ENCODE measurements at places on chromosomes 2 and 18.

- no peak for DNase-seq
Measured at GRCh38 chr2:21423854-21424253, 300.1 kb downstream of the TDRD15 start.

DNA sequence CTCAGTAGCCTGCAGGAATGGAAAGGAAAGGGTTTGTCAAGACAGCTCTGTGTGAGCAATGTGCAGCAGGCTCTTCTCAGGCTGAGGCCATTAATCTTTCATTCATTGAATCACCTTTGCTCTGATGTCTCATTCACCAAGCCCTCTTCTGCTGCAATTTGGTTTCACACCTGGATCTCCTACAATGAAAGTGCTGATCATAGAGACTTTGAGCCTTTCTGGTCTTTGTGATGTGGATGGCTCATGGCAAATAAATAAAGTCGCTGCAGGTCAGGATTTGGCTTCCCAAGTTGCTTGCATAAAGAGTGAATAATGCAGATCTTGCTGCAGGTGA is 95.8 kb upstream of the SPRED2 start:
- no peak for DNase-seq

GRCh38 chr2:128322715-128323554 is 4.3 kb upstream of the HS6ST1 start:
- peak; percentile 2 for DNase-seq

GRCh38 chr2:211281430-211282073 is 725.2 kb downstream of the CPS1 start:
- no peak for DNase-seq

DNA sequence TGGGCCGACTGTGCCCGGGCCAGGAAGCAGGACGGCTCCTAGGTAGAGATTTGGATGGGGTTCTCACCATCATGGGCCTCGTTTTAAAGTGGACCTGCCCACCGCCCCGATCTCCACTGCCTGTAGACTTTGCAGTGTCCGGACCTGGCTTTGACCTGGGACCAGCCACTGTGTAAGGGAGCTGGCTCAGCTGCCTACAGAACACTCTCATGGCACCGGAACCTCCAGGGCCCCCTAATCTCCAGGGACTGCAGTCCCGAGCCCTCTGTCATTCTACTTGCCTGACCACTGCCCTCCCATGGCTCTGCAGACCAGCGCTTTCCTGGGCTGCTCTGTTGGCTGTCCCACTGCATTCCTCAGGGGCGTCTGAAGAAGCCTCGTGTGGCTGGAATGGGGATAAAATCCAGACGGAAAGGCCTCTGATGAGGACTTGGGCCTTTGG is 120.8 kb downstream of the GLI2 start:
- no peak for DNase-seq

DNA sequence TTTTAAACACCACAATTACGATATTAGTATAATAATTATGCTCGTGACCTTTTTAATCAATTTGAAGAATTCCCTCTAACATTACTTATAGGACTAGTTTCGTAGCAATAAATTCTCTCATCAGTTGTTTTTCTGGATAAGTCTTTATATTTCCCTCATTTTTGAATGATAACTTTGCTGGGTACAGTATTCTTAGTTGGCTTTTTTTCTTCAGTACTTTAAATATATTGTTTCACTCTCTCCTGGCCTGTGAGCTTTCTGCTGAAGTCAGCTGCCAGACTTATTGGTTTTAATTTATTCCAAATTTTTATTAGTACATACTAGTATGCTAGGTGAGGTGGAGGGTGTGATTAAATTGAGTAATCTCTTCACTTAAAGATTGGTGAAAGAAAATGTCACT is 123.8 kb upstream of the CNTNAP5 start:
- no peak for DNase-seq

GRCh38 chr2:60710707-60711106 is 45.4 kb upstream of the PAPOLG start:
- no peak for DNase-seq

DNA sequence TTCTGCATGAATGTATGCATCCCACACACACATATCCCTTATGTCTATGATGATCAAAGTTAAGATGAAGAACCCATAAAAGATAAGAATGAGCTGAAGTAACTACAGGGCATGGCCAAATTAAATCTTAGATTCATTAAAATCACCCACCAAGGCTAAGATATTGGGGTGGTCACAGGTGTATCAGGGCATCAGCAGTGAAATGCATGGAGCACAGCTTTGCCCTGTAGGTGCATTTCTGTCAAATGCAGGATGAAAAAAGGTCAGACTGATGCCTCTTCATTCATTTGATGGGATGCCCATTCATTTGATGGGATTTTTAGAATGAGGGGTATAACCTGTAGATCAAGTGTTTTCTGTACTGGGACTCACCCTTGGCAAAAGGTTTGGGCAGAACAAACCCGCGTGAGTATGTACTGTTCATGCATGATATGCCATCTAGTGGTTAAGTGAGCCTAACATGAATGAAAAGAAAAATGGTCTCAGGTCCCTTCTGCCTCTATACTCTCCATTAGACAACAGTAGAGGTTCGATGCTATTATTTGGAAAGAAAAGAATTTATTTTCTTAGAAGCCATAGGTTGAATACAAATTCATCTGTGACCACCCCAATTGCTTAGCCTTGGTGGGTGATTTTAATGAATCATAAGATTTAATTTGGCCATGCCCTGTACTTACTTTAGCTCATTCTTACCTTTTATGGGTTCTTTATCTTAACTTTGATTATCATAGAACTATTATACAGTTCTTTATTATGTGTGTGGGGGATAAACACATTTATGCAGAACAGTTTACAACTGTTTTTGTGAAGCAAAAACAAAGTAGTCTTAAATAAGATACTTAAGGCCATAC is 43.2 kb upstream of the NOSTRIN start:
- DNase-seq = no peak

DNA sequence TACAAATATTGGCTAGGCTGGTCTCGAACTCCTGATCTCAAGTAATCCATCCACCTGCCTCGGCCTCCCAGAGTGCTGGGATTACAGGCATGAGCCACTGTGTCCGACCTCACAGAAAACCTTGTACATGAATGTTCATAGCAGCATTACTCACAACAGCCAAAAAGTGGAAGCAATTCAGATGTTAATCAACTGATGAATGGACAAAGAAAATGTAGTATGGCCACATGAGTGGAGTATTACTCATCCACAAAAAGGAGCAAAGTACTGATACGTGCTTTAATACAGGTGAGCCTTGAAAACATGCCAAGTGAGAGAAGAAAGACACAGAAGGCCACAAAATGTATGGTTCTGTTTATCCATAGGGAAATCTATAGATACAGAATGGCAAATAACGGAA is 20.6 kb downstream of the CEP192 start:
- DNase-seq = no peak

DNA sequence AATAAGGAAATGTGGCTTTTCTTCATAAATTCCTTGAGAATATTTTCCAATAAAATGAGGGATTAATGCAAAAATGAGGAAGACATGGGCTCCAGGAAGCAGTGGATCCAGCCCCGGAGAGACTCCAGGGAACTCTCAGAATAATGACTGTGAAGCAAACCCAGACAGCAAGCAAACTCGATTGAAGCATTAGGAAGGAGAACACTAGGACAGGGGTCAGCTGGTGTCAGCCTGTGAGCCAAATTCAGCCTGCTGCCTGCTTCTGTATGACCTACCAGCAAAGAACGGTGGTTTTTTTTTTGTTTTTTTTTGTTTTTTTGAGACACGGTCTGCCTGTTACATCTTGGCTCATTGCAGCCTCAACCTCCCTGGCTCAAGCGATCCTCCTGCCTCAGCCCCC is 274.3 kb upstream of the FBXO11 start:
- no peak for DNase-seq

GRCh38 chr2:46342566-46343315 is 45.5 kb downstream of the EPAS1 start:
- DNase-seq = no peak

- no peak for DNase-seq
Measured at GRCh38 chr2:237575869-237576862, 9.8 kb downstream of the PRLH start.

GRCh38 chr2:42801381-42801780 is 9.0 kb upstream of the HAAO start:
- DNase-seq = no peak

DNA sequence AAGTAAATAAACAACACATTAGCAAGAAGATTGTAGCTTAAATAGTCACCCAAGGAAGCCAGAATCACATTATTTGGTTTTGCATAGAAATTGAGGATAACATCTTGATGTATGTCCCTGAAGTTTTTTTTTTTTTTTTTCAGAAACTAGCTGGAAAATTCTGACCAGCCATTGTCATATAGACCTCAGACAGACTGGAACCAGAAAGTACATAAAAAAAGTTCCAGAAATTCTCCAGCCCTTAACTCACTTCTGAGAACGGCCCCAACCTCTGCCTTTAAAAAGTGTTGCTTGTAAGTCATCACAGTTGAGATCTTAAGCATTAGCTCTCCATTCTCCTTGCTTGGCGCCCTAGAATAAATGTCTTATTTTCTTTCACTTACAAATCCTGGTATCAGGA is 350.5 kb downstream of the CCDC85A start:
- DNase-seq = no peak

GRCh38 chr2:147495734-147496133 is 349.1 kb upstream of the ACVR2A start:
- no peak for DNase-seq

DNA sequence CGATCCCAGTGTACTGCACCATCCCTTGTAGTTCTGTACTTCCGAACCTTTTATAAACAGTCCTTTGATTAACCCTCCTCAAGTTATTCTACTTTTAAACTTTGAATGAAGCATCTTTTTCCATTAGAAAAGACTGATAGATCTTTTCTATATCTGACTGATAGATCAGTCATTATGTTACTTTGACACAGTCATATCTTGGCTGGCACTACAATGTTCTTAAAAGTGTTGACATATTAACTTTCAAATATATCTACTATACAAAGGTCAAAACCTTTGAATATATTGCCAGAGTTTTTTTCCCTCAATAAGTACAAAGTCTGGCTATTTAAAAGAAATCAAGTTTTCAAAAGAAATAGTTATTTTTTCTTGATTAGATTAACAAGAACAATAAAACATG is 35.4 kb upstream of the NABP1 start:
- DNase-seq = no peak

DNA sequence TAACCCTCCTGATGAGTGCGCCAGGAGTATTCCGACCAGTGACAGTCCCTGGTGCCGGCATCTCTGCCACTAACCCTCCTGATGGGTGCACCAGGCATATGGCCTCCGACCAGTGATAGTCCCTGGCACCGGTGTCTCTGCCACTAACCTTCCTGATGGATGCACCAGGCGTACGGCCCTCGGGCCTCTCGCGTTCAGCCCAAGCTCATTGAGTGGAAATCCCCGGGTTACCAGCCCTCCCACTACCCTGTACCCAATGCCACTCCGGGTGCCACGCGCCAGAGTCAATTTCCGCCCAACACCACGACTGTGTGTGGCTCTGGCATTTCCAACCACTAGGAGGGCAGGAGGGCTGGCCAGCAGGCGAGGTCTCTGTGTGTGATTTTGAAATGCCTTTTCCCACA is 11.7 kb upstream of the GPC1 start:
- no peak for DNase-seq

GRCh38 chr2:158045362-158045761 is 56.3 kb upstream of the UPP2 start:
- DNase-seq = no peak

GRCh38 chr2:65813631-65814173 is 381.3 kb upstream of the SPRED2 start:
- no peak for DNase-seq

GRCh38 chr2:142130111-142131009 is 456 bp downstream of the LRP1B start:
- no peak for DNase-seq

- no peak for DNase-seq
Measured at GRCh38 chr18:36633961-36634412, 194.8 kb downstream of the TPGS2 start.

GRCh38 chr18:35474884-35475283 is 22.9 kb downstream of the INO80C start:
- no peak for DNase-seq

- DNase-seq = no peak
Measured at GRCh38 chr2:218218268-218219185, 1.5 kb downstream of the ARPC2 start.

GRCh38 chr2:3423492-3424170 is 44.1 kb downstream of the TRAPPC12 start:
- DNase-seq = peak; percentile 89

GRCh38 chr18:26422472-26423162 is 125.7 kb downstream of the KCTD1 start:
- DNase-seq = no peak

GRCh38 chr18:12839526-12840196 is 44.4 kb downstream of the PTPN2 start:
- peak; percentile 43 for DNase-seq

- no peak for DNase-seq
Measured at GRCh38 chr2:135494917-135495316, 36.1 kb downstream of the ZRANB3 start.

- no peak for DNase-seq
Measured at GRCh38 chr18:56028514-56028913, 440.5 kb upstream of the TCF4 start.

GRCh38 chr18:11089931-11090715 is 59.2 kb downstream of the PIEZO2 start:
- no peak for DNase-seq

DNA sequence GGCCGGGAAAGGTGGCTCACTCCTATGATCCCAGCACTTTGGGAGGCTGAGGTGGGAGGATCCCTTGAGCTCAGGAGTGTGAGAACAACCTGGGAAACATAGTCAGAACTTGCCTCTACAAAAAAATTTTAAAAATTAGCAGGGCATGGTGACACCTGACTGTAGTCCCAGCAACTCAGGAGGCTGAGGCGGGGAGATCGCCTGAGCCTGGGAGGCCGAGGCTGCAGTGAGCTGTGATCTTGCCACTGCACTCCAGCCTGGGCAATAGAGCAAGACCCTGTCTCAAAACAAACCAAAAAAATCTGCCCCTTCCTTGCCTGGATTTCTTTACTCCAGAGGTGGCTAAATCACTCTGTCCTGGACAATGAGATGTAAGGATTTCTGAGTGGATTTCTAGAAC is 197.7 kb downstream of the NRP2 start:
- no peak for DNase-seq

- peak; percentile 13 for DNase-seq
Measured at GRCh38 chr2:54456612-54457322, 640 bp downstream of the SPTBN1 start.

DNA sequence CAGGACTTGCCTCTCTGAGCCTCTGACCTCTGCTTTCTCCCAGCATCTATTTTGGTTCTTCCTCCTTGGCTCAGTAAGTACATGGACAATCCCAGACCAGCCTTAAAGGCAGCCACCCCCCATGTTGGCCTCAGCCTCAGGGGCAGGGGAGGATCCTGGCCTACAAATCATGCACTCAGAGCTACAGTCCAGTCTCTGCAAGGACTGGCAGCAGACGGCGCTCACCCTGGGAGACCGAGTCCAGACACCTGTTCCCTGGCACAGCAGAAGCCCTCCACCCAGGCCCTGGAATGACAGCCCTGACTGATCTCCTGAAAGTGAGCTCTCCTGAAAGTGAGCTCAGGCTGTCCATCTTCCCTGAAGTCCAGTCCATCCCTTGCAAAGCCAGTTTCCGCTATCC is 25.7 kb upstream of the PTPN4 start:
- no peak for DNase-seq
